ENCODE measurements at places on chromosomes 2 and 18.

DNA sequence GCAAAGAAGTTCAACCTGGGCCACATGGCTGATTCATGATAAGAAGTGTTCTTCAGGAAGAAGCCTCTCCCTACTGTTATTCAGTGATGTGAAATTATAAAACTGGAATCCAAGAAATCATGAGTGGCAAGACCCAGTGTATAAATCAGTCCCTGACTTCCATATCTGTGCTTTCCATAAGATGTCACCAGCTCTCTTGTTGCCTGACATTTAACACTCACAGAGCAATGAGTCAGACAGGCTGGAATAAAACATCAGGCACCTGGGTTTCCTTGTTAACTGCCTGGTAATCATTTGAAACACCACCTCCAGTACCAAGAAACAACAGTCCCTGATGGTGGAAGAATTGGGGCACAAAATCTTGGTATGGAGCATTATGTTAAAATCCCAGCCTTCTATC lies 76.1 kb downstream of the SCG2 start:
- no peak for DNase-seq

- DNase-seq: no peak
Measured at GRCh38 chr2:121234144-121234543, 50.9 kb downstream of the TFCP2L1 start.

- no peak for DNase-seq
Measured at GRCh38 chr2:152037743-152038435, 61.0 kb downstream of the CACNB4 start.

GRCh38 chr2:221569871-221570270 lies 2.2 kb downstream of the EPHA4 start:
- DNase-seq: no peak

- no peak for DNase-seq
Measured at GRCh38 chr2:113050921-113051895, 1.5 kb downstream of the IL36B start.

- no peak for DNase-seq
Measured at GRCh38 chr2:151922845-151923666, 94.8 kb upstream of the ARL5A start.

DNA sequence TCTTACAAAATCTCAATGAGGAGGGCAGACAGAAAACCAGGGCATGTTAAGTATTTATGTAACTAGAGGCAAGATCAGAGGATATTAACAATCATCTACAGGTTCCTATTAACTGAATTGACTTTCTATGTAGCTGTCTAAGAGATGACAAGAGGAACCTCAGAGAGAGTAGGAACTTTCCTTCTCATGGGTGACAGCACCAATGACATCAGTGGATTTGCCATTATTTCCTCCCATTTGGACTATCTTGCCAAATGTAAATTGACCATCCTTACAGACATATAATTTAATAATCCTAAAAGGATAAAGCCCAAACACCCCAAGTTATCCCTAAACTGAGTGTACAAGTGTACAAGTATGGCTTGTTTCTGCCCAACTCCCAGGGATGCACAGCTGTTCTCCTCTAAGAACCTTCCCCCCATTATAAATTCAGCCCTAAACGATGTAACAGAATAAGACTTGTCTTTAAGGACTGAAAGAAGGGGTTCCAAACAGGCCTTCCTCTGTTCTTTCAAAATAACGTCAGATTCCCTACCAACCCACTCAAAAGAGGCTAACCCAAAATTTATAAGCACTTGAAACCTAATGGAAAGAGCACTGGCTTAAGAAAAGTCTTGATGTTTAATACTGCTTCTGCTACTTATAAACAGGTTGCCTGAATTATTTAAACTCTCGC lies 73.4 kb upstream of the CHAC2 start:
- DNase-seq: no peak

GRCh38 chr18:46555724-46556123 lies 101.3 kb downstream of the LOXHD1 start:
- peak; percentile 2 for DNase-seq

GRCh38 chr18:12362473-12363174 lies 14.4 kb downstream of the AFG3L2 start:
- no peak for DNase-seq

DNA sequence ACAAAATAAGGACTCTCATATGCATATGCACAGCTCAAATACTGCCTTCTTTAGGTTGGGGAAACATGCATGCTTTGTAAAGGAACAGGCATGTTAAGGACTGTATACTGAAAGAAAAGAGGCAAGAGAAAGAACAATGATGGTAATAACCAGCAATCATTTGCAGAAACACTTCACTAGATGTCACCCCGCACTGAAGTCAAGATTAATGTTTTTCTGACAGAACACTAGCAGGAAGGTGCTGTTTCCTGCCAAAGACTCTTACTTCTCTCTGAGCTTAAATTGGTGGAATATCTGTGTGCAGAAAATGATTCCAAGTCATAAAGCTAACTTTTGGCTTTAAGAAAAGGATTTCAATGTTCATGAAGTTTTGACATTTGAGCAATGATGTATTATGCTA lies 19.3 kb upstream of the CSRNP3 start:
- DNase-seq: no peak

GRCh38 chr18:24460388-24460787 lies at the start of gene HRH4:
HRH4 (plus strand) TSS chr18:24460637; CDS start chr18:24460729, 92 bp downstream.
- DNase-seq: no peak

DNA sequence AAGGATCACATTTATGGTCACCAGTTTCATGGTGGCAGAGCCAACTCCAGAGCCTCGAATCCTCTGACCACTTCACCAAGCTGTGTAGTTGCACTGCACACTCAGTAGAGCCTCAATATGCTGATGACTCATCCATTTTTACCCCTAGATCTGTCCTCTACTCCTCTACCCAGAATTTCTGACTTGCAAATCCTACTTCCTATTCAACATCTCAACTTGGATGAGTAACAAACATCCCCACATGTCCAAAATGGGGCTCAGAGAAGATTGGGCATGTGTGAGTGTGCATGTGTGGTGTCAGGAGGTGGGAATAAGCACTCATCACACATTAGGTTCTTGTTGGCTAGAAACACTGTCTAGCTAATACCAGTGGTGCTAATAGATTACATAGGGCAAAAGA lies 57.8 kb upstream of the IGFBP2 start:
- no peak for DNase-seq

DNA sequence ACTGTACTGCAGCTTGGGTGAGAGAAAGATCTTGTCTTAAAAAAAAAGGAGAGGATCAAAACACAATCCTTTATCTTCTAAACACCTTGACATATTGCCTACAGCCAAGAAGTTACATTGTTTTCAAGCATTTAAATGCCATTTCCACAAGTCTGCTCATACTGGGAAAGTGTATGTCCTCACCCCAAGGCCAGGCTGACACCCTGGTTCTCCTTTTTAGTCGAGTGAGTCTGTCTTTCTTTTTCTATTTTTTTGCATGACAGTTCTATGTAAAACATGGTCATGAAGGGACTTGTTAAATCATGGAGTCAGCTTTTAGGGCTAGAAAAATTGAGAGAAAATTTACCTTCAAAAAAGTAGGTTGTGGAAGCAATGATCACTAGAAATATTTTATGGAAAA lies 233.3 kb downstream of the FAM210A start:
- no peak for DNase-seq

DNA sequence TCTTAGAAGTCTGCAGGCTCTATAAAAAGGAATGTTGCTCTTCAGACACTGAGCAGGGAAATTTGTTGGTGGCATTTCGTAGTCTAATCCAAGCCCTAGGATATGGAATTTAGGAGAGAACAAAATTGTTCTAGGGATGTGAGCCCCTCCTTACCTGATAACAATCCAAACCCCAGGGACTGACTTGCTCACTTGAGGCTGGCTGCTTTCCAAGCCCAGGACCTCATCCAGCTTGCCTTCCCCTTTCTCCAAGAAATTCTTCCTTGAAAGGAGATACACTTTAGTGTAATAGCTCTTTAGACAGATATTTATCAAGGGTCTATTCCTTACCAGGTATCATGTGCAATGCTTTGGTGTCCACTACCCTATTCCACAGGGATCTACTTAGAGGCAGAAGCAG lies 279.8 kb downstream of the C1D start:
- DNase-seq: no peak

DNA sequence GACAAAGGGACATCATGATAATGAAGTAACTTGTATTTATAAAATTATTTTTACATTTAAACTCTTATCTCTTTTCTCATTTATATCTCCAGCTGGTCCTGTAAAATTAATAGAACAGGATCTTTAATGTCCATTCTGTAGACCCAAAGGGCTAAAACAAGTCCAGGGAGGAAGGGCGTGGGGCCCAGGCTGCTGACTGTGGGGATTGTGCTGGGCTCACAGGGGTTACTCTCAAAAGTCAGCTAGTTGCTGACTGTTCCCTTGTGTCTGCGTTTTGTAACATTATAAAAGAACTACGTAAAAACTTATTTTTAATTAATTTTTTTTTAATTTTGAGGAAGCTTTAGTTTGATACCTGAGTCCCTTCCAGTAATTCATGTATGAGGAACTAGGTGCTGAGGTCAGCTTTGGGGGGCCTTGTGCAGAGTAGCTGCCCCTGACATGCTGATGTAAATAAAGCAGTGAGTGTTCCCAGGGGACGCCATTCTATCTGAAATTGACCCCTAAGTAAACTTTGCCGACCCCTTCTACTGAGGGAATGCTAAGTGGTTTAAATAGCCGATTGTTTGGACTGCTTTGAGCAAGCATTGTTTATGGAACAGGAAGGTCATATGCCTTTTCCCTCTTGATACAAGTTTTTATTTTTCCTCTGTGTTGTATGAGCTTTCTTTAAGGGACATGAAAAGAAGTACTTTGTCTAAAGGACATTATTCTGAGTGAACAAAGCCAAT lies 56.4 kb downstream of the MERTK start:
- DNase-seq: no peak

- no peak for DNase-seq
Measured at GRCh38 chr18:72720116-72720515, 147.7 kb downstream of the NETO1 start.

DNA sequence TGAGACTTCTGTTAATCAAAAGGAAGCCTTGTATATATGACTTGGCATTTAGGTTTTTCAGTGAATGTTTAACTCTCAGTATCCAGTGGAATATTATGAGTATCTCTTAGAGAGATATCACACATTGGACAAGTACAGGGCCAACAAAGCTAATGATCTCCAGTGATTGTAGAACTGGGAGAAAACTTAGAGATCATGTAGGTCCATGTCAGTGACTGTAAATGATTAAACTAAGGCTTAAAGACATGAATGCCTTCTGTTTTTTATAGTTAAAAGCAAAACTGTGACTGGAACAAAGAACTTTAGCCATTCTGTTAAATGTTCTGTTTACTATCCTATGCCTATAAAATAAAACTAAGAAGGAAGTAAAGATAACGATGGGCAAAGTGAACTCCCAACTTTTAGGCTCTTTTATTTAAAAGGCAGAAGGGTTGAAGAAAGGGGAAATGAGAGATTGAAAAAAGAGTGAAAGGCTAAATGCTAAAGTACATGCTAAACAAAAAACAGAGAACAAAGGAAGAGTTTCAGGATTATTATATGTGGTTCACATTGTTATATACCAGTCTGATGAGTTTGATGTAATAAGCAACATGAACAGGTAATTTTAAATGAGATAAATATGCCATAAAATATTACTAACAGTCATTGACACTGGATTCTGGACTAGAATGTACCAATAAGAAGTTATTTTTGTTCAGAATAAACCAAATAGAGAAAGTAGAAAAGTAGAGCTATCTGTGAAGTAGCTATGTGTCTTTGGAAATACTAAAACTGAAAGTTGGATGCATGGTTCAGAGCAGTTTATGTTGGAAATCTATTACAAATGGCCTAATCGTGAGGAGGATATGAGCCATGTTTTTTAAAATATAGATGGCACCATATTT lies 37.1 kb upstream of the TNFRSF11A start:
- no peak for DNase-seq

DNA sequence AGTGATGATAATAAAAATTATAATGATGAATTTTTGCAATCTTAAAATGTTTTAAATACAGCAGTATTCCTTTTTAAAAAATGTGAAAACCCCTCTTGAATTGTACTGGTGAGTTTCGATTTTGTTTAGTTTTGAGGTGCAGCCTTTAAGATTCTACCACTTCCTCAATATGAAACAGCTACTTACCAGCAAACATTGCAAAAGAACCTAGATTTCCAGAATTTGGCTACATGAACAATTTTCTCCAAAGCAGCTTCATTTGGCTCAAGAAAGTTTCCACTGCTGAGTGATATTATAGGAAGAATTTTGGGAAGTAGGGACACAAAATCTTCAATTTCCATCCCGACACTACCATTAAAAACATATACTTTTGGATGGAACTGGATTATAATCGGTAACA lies 12.0 kb downstream of the TCF4 start:
- DNase-seq: no peak

GRCh38 chr2:83063511-83063910 lies 1395.6 kb downstream of the SUCLG1 start:
- no peak for DNase-seq

DNA sequence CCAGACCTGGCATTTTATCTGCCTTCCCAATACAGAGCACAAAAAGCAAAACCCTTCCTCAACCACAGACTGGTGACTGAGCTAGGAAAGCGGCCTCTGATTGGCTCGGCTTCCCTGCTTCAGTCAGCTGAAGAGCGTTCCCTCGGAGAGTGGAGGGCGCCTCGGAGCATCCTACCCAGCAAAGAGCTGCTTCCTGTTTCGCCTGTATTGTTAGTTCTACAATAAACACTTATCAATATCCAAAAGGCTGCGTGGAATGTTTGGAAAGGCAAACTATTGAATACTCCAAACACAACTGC lies 125.0 kb downstream of the CACNB4 start:
- no peak for DNase-seq

DNA sequence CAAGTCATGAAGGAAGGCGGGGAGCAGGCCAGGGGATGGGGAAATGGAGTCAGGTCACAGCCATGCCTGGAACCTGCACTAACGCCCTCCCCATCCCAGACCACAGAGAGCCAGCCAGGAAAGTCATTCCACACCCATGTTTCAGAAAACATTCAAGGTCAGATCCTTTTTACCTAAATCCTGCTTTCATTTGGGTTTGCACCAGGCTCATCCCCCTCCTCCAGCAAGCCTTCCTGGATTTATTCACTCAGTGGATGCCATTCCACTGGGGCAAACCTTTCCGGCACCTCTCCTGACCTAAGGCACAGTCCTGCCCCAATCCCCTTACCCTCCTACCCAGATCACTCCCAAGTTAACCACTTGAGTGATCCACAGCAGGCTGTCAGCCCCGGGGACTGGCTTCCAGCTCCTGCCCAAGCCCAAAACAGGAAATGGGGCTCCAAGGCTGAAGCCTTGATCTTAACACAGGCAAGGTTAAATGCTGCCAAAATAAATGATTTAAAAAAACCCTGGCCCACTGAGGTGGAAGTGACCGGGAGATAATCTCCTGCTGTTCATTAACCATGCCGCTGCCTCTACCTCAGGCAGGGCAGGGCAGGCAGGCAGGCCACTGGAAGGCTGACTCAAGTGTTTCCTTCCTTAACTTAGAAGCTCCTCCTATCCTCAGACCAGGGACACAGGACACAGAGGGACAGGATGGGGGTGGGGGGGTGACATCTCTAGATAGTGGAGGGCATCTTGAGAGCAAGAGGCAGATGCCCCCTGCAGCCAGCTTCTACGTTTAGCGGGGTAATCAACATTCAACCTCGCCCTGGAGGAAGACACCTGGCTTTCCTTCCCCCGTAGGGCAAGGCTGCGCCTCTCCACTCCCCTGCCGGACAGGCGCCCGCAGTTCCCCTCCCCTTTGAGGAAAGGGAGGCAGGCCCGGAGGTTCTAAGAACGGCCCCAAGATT lies 1.4 kb downstream of the RAB11FIP5 start:
- no peak for DNase-seq

- no peak for DNase-seq
Measured at GRCh38 chr18:43170586-43170985, 55.1 kb upstream of the RIT2 start.

Data from stimulated activated CD4-positive, alpha-beta T cell treated with anti-CD3 and anti-CD28 coated beads, Interleukin-12 subunit alpha, Interleukin-12 subunit beta, amount 100 ng/mL, for 48 hours (primary cell).